Memory B cell (primary cell): ENCODE measurements at places on chromosomes 5 and 9.

GRCh38 chr5:136731241-136731900 lies 366.0 kb upstream of the TRPC7 start:
- no peaks in the 10 kb centered on the region for H3K27me3 ChIP-seq
- no peak for DNase-seq
- no peak overlapping the region for H3K27ac ChIP-seq
- H3K4me3 ChIP-seq = no peak overlapping the region
- no peaks in the 10 kb centered on the region for H3K36me3 ChIP-seq

GRCh38 chr5:25458628-25459027 lies 813.9 kb upstream of the CDH10 start:
- no peak for DNase-seq
- no peak overlapping the region for H3K27ac ChIP-seq
- H3K4me3 ChIP-seq = no peak overlapping the region
- H3K4me1 ChIP-seq = no peaks in the 10 kb centered on the region

GRCh38 chr9:4661165-4661564 lies 929 bp upstream of the PLPP6 start:
- H3K4me1 ChIP-seq = peaks cover 37% of the 10 kb centered on the region
- no peak overlapping the region for H3K27ac ChIP-seq
- DNase-seq = no peak
- H3K36me3 ChIP-seq = no peaks in the 10 kb centered on the region
- H3K4me3 ChIP-seq = no peak overlapping the region

DNA sequence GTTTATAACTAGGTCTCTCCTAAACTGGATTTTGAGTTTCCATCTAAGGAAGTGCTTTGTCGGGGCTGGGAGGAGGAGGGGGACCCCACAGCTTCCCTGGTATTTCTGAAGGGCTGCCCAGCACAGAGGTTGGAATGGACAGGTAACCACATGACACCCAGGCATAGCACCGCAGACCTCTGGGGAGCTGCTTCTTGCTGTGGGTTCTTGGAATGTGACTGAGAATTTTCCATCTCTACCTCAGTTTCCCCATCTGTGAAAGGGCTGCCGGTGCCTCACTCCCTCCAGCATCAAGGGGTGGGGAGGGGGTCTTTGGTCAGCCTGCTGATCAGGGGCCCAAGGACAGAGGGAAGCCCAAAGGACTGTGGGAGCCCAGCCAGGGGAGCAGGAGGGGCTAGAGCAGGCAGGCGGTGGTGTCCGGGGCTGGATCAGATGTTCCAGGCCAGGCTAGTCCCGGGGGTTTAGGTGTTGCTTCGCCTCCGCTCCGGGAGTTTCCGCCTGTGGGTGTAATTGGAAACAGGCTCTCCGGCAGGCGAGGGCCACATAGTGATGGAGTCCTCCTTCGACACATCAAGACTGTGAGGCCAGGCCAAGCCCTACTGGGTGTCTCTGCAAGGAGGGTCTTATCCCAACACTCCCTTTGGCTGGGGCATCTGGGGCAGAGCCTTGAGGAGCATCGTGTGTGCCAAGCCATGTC lies 3.3 kb downstream of the OLFML2A start:
- H3K27me3 ChIP-seq = peaks cover 6% of the 10 kb centered on the region
- H3K27ac ChIP-seq = no peak overlapping the region
- no peaks in the 10 kb centered on the region for H3K36me3 ChIP-seq

- no peak overlapping the region for H3K4me3 ChIP-seq
- no peak overlapping the region for H3K27ac ChIP-seq
- no peak for DNase-seq
Measured at GRCh38 chr5:135024956-135025729, 8.9 kb downstream of the PITX1 start.
